Left ventricle myocardium superior (tissue), 1 donor: ENCODE measurements at places on chromosomes 11 and 22.

- no peak for DNase-seq
Observed at GRCh38 chr22:18965526-18966421, 29.7 kb upstream of the PRODH start.

DNA sequence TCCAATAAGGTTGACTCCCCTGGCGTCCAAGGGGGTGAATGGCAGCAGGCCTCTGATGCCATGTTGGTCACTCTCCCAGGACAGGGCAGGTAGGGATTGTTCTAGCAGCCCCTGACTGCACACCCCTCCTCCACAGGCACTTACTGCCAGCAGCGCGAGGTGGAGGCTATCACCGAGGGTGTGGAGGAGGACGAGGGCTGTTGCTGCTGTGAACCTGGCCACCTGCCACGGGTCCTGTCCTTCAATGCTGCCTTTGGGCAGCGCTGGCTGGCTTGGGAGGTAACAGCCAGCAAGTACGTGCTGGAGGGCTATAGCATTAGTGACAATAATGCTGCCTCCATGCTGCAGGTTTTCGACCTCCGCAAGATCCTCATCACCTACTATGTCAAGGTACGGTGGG, 7.7 kb upstream of the SIPA1 start:
- peak; percentile 79 for DNase-seq

- peak; percentile 25 for DNase-seq
Observed at GRCh38 chr11:2584812-2585565, 114.8 kb downstream of the KCNQ1OT1 start.

DNA sequence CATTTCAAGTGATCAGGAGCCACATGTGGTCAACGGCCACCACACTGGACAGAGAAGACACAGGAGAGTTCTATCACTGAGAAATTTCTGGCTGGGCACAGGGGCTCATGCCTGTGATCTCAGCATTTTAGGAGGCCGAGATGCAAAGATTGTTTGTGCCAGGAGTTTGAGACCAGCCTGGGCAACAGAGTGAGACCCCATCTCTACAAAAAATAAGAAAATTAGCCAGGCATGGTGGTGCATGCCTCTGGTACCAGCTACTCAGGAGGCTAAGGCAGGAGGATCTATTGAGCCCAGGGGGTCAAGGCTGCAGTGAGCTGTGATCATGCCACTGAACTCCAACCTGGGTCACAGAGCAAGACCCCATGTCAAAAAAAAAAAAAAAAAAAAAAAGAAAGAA, 26.3 kb downstream of the KCNJ4 start:
- no peak for DNase-seq

DNA sequence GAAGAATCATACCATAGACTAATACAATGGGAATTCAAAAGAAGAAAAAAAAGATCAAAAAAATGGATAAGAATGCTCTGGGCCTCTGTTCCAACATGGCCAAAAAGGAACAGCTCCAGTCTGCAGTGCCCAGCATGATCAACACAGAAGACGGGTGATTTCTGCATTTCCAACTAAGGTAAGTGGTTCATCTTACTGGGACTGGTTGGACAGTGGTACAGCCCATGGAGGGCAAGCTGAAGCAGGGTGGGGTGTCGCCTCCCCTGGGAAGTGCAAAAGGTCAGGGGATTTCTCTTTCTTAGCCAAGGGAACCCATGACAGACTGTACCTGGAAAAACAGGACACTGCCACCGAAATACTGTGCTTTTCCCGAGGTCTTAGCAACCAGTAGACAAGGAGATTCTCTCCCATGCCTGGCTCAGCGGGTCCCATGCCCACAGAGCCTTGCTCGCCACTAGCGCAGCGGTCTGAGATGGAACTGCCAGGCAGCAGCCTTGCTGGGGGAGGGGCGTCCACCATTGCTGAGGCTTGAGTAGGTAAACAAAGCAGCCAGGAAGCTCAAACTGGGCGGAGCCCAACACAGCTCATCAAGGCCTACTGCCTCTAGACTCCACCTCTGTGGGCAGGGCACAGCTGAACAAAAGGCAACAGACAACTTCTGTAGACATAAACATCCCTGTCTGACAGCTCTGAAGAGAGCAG, 428.4 kb downstream of the MN1 start:
- DNase-seq = no peak

DNA sequence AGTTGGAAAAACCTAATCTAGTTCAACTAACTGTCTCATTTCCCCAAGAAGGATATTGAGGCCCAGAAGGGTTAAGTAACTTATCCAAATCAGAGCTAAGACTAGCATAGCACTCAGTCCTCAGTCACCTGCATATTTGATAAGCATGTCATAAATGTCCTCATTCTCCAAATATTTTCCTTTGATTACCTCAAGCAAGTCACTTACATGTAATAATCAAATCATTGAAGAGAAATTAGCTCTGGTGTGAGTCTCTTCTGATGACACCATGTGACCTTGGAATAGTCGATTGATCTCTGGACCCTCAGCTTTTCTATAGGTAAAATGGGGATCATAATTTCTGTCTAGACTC, 48.8 kb upstream of the PICALM start:
- no peak for DNase-seq

DNA sequence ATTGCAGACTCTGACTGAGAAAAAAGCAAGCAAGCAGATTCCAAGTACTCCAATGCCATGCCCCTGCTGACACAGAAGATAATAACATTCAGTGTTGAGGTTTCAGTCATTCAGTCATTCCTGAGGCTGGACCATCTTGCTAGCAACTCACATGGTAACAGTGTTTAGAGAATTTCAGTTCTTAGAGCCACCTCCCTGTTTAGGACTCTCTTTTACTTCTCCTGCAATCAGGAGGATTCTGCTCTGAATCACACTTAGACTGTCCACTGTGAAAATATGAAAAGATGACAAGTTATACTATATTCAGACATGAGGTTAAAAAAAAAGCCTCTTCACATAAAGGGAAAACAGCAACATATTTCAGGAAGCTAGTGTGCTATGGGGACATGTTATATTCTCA, 183.9 kb upstream of the CTSC start:
- DNase-seq = no peak

DNA sequence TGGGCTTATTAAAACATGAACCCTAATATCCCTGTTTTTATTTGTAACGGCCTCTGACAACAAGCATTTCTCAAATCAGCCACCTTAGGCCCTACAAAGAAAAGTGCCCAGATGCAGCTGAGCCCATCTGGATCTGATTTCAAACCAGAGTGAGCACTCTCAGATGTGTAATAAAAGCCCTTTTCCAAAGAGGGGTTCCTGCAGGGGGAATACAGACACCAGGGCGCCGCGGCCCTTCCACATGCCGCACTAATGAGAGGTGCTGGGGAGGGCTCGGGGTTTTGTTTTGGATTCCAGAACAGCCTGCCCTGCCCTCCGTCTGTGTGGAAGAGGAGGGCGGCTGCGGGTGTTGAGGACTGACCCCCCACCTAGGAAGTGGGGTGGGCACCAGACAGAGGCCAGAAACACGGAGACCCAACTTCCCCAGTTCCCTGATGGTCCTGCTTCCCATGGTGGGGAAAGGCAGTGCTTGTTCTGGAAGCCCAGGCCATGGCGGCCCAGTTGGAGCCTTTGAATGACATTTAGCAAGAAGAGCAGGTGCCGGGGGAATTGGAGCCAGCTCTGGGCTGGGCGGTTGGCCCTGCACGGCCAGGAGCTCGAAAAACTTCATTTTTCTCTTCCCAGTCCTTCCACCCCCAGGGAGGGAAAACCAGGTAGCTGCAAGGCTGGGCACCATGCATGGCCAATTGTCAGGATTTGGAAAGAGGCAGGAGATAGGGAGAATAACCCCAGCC, 63.7 kb downstream of the MACROD1 start:
- DNase-seq = no peak

DNA sequence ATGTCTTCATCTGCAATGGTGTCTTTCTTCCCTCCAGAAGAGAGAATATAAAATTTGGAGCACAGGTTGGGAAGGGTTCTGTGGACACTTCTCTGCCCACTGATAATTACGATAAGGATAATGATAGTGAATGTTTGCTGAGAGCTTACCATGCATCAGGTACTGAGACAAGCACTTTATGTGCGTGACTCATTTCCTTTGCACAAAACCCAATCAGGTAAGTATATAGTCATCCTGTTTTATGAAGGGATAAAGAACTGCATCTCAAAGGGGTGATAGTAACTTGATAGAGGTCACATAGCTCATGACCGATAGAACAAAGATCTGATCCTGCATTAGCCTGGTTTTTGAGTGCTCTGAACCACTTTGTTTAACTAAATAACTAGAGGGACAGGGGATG, 9.4 kb downstream of the DRD2 start:
- DNase-seq = no peak

- no peak for DNase-seq
Observed at GRCh38 chr11:106378513-106379179, 301.2 kb downstream of the AASDHPPT start.

GRCh38 chr11:74442636-74443035, 24.7 kb downstream of the KCNE3 start:
- no peak for DNase-seq

DNA sequence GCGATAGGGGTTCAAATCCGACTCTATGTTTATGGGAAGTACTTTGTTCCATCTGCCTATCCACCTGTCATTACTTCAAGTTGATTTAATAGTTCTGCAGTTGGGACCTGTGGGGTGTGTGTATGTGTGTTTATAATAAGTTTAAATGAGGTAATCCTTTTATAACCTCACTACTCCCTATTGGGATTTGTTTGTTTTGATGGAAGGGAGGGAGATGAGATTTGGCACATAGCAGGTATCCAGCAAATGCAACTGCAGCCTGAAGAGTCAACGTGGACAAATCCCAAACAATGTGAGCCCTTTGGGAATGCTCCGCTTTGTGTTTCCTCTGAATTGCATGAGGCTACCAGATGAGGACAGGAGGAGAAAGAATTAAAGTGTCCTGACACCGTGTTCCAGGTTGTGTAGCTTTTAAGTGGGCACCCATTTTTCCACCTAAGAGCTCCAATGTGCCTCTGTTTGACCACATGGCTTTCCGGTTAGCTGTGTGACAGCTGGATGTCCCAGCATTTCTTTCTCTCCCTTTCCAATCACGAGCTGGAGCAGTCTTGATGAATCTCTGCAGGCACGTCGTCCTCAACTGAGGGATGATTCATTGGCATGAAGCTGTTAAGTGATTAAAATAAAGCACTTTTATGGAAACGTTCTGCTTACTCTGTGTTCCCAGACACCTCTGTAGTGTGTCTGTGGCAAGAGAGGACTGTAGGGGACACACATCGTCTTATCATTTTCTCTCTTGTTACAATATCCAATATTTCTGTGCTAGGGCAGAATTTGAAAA, 610.7 kb downstream of the NTM start:
- DNase-seq = no peak

- DNase-seq = no peak
Observed at GRCh38 chr11:36577859-36578258, 10.1 kb downstream of the RAG1 start.

GRCh38 chr11:46295312-46296058, 18.0 kb downstream of the CREB3L1 start:
- DNase-seq = peak; percentile 88

DNA sequence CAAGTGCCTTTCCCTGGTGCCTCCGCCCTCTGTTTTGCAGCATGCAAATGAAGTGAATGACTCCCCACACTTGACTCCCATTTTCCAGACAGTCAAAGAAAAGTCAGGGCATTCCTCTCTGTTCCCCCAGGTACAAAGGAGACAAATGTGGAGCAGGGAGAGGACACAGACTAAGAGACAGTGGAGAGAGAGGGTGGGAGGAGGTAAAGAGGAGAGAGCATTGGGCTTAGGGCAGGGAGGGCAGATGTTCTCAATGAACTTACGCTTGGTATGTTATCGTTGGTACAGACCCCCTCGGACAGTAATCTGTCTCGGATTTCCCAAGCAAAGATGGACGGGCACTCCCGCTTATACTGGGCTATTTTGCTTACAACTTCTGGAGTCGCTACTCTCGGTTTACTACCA, 9.8 kb downstream of the PAX6 start:
- DNase-seq = no peak

- no peak for DNase-seq
Observed at GRCh38 chr11:119222308-119222707, 16.2 kb downstream of the CBL start.

- DNase-seq = no peak
Observed at GRCh38 chr11:44711787-44712608, 14.8 kb upstream of the TSPAN18 start.

DNA sequence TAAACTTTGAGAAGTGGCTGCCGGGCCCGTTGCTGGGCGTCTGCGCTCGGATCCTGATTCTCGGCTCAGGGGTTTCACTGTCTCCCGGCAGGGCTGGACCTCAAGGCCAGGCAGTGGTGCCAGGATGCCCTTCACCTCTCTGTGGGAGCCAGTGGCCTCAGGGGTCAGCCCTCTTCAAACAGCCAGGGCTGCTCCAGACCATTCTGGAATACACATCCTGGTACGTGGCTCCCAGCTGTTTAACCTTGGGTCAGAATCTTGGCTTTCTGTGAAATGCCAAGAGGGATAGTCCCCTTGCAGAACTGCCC, 70.5 kb downstream of the MPPED1 start:
- DNase-seq = no peak

- DNase-seq = no peak
Observed at GRCh38 chr11:7499081-7499480, 13.8 kb downstream of the OLFML1 start.

- DNase-seq = peak; percentile 80
Observed at GRCh38 chr22:49826603-49827270, 936 bp downstream of the BRD1 start.

DNA sequence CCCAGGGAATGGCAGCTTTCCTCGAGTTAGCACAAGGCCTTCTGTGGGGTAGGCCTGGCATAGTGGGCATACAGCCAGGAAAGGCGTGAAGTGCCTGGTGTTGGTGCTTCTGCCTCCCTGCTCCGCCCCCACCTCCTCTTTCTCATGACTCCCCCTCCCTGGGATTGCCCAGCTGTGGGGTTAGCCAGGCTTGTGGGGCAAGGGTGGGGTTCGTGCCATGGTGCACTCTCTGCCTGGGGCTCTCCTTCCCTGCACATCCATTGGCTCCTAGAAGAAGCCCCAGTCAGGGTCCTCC, 236.8 kb upstream of the NCAM1 start:
- DNase-seq = no peak

GRCh38 chr11:12165237-12165875, 55.0 kb downstream of the MICAL2 start:
- no peak for DNase-seq

- no peak for DNase-seq
Observed at GRCh38 chr22:41481131-41481830, 12.4 kb downstream of the ACO2 start.

DNA sequence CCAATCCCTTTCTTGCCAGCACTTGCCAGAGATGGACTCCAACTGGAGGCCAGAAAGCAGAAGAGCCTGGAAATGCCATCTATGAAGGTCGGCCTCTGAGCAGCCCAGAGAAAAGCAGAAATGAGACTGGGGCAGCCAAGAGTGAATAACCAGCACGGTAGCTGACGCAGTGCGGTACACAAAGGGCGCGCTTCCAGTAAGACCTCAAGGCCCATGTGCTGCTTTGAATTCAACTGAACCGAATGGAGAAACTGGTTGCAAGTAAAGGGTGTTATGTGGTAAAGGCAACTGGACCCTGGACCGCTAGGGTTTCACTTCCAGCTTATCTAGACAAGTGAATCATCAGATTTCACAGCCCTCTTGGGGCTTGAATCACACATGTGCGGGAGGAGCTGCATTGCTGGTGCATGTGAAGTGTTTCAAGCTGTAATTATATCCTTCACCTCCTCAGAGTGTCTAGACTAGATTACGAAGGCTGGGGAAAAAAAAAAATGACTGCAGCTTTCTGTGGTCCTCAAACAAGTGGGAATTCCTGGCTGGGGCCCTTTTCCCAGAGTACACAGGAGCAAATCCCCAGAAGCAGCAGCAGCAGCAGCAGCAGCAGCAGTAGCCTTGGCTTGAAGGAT, 128.9 kb downstream of the CCDC34 start:
- peak; percentile 40 for DNase-seq
